ENCODE measurements at places on chromosomes 1 and 21.
A peak's percentile ranks its signal among the peaks of the same experiment; 100 is the strongest.

- no peak for DNase-seq
Measured at GRCh38 chr1:118264343-118264742, 79.3 kb upstream of the SPAG17 start.

- peak; percentile 78 for DNase-seq
Measured at GRCh38 chr1:6016191-6016865, 24.1 kb upstream of the NPHP4 start.

- no peak for DNase-seq
Measured at GRCh38 chr1:245099401-245099800, 55.4 kb upstream of the KIF26B start.

- no peak for DNase-seq
Measured at GRCh38 chr1:43975249-43975961, 645 bp downstream of the ATP6V0B start.

DNA sequence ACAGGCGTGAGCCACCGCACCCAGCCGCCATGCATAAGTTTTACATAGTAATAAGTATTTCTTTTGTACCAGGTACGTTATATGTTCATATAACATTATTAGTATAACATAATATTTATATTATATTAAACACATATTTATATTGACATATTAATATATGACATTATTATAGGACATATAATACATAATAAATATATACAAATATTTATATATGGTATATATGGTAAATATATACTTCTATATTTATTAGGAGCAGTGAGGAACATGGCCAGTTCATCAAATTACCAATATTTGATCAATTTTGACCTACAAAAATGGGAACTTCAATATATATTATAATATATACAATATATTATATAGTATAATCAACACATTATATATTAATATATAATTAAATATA, 245.9 kb upstream of the FGGY start:
- no peak for DNase-seq

- DNase-seq, result peak; percentile 70
Measured at GRCh38 chr21:17911628-17912027, 92.5 kb upstream of the C21orf91 start.

GRCh38 chr1:110756506-110756905, 81.8 kb upstream of the KCNA3 start:
- DNase-seq, result no peak

DNA sequence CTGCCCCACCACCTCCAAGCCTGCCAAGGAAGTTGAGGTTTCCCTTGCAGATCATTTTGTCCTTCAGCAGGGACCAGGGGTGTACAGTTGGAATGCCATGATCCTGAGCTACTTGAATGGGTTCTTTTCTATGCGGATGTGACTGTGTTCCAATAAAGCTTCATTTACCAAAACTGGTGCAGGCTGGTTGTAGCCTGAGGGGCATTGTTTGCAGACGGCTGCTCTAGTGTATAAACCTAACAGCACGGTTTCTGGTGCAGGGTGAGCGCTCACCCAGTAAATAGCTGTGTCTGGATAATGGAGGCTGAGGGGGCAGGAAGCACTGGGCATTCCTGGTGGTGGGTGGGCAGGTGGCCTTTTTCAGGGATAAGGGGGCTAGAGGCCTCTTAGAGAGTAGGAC, 72.7 kb upstream of the ACTL8 start:
- no peak for DNase-seq

DNA sequence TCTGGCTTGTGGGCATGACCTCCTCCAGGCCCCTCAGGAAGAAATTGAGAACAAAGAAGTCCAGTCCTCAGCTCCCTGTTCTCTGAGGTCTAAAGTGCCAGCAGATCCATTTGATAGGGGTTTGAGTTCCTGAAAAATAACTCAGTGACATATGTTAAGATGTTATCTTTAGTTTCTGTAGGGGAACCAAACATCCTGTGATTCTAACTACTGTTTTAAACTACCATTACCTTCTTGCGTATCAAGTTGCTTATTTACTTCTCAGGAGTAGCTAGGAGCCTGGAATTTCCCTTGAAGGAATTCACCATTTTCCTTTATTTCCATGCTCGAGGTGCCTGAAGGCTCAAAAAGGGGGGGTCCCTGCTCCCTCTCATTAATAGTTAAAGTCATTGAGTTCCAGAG, 18.8 kb upstream of the LIN9 start:
- DNase-seq, result no peak

- DNase-seq, result no peak
Measured at GRCh38 chr1:226405411-226405988, 2.4 kb downstream of the PARP1 start.

GRCh38 chr1:37465593-37466517, 8.5 kb upstream of the ZC3H12A start:
- DNase-seq, result no peak

DNA sequence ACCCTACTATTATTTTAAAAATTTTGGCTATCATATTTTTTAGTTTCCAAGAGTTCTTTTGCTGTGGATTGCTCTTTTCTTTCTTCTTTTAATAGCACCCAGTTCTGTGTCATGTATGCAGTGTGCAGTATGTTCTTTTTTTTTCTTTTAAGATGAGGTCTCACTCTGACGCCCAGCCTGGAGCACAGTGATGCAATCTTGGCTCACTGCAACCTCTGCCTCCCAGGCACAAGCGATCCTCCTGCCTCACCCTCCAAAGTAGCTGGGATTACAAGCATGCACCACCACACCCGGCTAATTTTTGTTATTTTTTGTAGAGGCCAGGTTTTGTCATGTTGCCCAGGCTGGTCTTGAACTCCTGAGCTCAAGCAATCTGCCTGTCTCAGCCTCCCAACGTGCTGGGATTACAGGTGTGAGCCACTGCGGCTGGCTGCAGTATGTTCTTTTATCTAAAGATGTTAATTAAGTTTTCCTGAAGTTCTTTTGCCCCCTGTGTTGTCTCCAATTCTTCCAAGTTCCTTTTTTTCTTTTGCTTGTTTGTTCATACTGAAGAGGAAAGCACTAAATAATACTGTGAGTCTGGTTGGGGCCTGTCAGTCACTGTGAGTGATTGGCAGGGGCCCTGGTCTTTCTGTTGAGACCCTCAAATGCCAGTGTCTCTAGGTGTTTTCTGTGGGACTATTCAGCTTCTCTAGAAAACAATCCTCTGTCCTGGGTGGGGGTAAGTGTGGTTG, 17.5 kb upstream of the TTC22 start:
- no peak for DNase-seq

GRCh38 chr21:39184050-39184980, 1.1 kb upstream of the PSMG1 start:
- DNase-seq, result no peak

DNA sequence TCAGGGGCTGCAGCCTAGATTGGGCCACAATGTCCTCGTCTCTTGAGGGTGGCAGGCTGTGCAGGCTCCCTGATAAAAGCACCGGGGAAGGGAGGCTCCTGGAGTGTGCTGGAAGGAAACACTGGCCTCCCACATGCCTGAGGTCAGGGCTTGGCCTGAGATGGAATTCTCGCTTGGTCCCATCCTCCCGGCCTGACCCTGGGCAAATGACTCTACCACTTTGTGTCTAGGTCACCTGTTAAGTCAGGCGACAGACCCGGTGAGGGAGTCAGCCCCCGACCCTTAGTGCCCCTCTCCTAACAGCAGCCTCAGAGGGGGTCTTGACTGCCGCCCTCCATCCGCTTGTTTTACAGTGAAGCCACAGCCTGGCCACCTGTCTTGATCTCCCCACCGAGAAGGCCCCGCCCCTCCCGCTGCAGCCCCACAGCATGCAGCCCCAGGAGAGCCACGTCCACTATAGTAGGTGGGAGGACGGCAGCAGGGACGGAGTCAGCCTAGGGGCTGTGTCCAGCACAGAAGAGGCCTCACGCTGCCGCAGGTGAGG, 2.5 kb downstream of the SMIM1 start:
- no peak for DNase-seq

DNA sequence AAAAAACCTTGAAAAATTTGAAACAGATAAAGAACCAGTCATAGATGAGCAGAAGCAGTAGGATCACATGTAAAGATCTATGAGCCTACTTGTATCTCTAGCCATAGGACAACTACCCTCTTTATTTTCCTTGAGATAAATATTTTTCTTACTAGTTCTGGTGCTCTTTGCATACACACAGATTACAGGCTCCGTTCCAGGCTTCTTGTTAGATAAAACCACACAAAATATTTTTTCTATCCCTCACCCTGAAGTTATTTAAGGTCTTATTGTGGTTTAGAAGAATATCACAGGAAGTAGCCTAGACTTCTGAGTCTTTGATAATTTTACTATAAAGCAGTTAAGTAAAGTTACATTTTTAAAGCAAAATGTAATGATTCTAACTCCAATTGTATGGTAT, 512.2 kb downstream of the NEGR1 start:
- peak; percentile 71 for DNase-seq

DNA sequence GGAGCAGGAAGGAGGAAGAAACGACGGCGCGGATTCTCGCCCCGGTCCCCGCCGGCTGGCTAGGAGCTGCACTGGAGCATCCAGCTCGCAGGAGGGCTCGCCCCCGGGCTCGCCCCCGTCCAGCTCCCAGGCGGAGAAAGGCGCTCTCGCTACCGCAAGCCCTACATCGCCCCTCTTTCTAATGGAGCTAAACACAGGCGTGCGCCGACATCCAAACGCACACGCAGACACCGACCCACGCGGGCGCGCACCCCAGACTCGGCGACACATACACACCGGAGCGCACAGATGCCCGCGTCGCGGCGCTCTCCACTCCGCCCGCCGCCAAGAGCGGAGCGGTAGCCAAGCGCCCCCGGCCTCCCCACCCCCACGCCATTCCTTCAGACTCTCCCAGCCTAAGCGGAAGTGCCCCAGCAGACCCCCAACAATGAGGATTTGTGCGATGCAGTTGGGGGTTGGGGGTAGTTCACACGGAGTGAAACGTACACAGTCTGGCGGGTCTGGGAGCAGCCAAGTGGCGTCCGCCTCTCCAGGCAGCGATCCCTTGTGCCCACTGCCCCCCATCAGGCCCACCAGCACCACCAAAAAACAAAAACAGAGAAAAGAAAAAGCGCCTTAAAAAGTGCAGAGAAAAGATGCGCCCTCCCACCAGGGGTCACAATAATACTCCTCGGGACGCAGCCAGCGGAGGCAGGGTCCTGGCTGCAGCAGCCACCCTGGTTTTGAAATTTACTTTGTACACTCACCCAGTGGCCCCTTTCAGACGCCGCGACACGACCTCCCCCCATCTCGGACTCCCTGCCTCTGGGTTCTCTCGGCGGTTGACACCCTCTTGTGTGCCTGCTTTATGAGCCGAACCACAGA, 1.4 kb downstream of the DAB1 start:
- peak; percentile 47 for DNase-seq

DNA sequence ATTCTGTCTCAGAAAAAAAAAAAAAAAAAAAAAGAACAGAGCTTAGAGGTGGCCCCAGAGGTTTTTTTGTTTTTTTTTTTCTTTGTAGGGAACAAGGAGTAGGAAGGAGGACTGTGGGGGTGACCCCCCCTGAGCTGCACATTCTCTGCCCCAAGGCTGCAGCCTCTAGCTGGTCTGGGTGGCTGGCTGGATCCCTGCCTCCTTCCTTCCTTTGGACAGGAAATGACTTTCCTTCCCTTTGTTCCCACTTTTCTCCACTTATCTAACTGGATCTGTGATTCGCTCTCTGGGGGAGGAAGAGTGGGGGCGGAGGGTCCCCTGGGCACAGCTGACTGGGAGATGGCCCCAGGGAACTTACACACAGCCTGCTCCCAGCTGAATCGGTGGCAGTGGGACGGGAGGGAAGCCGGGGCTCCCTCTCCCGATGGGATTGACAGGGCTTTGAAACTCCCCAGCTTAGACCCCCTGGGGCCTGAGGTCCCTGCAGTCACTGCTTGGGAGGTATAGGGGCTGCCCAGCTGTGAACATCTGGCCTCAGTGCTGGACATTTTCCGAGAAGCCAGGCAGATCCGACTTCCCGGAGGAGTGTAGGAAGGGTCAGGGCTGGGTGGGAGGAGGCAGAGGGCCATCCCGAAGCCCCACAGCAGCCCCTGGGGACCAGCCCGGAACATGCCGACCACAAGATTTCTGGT, 2.1 kb downstream of the FBLIM1 start:
- DNase-seq, result peak; percentile 77

- no peak for DNase-seq
Measured at GRCh38 chr1:1185101-1185765, 11.6 kb downstream of the TTLL10 start.

- DNase-seq, result no peak
Measured at GRCh38 chr1:97902067-97902466, 18.8 kb downstream of the DPYD start.

- DNase-seq, result peak; percentile 64
Measured at GRCh38 chr1:201016211-201016651, 7.3 kb downstream of the KIF21B start.
